KBM-7 (cell line): ENCODE measurements at places on chromosomes 7 and 10.

DNA sequence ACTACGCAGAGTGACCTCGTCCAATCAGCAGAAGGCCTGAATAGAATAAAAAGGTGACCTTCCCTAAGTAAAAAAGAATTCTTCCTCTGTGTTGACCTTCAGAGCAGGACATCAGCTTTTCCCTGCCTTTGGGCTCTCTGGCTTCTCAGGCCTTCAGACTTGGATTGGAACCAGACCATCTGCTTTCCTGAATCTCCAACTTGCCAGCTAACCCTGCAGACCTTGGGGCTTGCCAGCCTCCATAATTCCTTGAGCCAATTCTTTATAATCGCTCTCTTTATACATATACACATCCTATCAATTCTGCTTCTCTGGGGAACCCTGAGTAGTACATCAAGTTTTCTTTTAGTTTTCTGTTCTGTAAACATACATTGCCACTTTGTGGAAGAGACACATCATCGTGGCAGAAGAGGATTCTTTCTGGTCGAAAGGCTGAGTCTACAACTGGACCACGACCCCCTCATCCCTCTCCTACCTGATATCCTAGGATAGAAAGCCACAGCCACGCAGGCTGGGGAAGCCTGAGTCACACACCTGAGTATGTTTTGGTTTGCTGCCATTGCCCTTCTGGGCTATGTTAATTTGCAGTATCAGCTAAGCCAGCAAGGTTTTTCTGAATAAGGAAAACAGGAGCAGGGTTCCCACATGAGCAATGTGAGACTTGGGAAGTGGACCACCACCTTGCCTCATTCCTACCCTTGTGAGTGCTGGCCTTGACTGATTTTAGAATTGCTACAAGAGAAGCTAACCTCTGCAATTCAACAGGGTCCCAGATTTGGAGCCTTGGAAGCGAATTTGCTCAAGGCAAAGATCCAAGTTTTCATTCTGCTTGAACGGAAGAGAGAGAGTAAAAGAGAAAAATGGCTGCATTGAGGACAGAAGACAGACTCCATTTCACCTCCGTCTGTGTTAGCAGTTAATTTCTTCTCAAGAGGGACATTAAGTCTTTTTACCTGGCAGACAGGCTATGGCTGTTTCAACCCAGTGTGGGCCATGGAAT lies 445.2 kb upstream of the FZD8 start:
- no peak for DNase-seq

DNA sequence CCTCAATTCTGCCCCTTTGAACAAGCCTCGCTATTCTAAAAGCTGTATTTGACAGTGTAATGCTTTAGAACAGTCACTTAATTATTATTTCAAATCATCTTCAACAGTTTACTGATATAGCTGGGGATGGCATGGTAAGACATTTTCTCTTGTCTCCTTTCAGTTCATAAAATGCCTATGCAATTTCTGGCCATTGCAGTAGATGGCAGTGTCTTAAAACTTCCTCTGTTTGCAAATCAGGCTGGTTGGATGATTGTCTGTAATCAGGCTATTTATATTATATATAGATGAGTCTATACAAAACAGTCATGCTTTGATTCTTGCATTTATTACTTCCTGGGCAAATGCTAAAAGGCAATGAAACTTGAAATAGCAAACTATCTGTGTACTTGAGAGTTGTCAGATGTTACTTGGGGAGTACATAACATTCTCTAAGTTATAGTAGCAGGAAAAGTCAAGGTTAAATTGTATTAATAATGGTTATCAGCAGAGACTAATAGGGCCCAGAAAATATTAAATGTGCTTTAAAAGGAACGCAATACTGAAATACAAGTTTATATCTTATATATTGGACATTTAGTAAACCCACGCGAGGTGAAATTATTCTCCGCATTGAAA lies 55.5 kb upstream of the LHFPL3 start:
- DNase-seq: peak; percentile 51

DNA sequence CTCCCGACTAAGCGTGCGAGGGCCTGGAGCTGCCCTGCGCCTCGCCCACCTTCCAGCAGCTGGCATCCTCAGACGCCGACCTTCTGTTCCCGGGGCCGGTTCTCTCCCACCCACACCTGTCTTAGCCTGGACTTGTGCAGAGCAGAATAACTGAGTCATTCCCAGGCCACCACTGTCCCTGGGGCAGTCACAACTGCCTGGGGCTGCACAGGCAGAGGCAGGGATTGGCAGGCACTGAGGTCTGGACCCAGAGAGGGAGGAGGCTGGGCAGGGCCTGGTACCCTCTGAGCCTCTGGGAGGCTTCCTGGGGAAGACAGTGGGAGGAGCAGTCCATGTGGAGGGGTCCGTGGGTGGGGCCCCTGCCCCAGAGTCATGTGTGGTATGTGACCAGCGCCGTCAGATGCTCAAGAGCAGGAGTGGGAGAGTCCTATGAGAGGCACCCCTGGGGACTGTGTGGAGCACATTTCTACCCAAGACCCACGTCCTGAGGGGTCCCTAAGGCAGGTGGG lies 74.3 kb downstream of the NKX6-2 start:
- DNase-seq: no peak

- DNase-seq: no peak
Observed at GRCh38 chr7:70720191-70720873, 411.6 kb upstream of the GALNT17 start.

DNA sequence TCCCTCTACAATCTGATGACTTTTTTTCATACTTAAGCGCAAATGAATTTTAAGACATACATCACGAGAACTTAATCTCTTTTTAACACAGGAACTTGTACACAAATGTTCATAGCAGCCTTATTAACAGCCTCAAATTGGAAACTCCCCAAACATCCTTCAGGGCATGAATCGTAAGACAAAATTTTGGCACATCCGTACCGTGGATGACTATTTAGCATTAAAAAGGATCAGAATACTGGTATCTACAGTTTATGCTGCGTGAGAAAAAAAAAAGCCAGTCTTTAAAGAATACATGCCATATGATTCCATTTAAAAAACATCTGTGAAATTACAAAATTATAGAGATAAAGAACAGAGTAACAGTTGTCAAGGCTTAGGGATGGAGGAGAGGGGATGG lies 46.8 kb downstream of the PDE1C start:
- no peak for DNase-seq

- no peak for DNase-seq
Observed at GRCh38 chr7:50265968-50266634, 38.4 kb upstream of the IKZF1 start.

DNA sequence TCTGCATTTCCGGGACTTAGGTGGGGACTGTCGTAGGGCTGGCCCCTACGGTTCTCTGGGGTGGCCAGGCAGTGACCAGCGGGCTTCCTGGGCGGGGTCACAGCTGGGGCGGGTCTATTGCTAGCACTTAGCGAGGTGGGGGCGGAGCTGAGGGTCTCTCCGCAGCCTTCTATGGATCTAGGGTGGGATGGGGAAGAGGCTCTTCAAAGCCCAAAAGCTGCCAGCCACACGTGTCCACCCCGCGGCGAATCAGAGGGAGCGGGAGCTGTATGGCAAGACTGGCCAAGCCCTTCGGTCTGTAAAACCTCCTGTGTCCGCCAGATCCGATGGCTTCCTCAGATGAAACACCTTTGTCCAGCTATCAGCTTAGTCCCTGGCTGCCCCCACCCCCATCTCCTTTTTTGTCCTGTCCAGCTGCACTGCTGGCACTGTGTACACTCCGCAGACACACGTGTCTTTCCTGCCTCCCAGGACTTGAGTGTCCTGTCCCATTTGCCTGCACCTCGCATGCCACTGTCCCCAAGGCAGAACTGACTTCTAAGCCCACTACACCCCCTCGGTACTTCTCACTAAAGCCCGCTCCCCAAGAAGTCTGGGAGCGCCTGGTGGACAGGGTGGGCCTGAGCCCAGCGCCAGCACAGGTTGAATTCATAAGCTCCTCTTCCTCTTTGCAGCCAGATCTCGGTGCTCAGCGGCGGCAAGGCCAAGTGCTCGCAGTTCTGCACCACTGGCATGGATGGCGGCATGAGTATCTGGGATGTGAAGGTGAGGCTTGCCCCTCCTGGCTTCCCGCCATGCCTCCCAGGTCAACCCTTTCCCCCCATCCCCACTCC lies 14.8 kb downstream of the PDAP1 start:
- no peak for DNase-seq

DNA sequence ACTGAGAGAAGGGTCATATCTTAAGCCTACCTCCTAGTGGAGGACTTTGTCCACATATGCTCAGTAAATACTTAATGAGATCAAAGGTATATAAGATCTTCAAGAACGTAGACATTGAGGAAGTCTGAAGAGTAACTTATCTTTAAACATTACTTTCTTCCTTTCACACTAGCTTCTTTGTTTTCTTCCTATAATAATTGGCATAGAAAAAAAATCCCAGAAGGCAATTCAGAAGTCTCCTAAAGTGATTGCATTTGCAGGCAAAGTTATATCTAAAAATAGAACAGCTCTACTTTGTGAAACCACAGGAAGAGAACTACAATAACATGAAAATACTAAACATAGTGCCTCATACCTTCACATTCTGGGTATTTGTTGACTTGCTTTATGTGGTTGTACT lies 150.4 kb downstream of the PPP1R3A start:
- DNase-seq: peak; percentile 29

GRCh38 chr7:158837790-158838637 lies 8.7 kb upstream of the ESYT2 start:
- DNase-seq: no peak

DNA sequence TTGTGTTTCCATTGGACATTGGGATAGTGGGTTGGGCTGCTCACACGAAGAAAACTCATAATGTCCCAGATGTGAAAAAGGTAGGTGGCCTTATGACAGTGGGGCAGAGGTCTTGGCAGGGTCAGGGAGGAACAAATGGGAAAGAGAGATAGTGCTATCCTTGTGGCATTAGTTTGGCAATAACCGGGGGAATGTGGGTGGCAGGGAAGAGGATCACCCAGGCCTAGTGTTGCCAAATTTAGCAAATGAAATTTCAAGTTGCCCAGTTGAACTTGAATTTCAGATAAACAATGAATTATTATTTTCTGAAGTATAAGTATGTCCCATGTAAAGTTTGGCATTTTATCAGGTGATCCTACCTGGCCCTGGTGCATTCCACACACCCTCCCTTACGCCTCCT lies 789 bp downstream of the PDE6C start:
- DNase-seq: no peak

DNA sequence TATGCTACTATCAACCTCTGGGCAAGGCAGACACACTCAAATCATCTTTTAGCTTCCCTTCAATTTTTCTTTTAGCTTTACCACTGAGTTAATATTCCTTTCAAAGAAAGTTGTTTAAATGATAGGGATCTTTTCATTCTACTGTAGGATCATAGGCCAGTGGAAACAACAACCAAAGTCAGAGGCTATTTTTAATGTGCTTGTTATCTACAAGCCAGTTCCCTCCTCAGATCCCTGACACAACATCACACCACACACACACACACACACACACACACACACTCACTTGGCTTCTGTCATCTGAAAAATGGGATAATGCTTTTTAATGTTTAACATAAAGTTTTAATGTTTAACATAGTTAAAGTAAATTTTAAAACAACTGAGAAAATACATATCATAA lies 106.7 kb upstream of the CAV2 start:
- DNase-seq: no peak

DNA sequence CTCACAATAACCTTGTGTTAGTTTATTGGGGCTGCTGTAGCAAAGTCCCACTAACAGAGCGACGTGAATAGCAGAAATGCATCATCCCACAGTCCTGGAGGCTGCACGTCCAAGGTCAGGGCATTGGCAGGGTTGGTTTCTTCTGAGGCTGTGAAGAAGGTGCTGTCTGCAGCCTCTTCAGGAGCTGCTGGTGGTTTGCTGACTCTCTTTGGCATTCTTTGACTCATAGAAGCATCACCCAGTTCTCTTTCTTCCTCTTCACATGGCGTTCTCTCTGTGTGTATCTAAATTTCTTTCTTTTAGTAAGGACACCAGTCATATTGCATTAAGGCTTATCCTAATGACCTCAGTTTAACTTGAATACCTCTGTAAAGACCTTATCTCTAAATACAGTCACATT lies 428.4 kb upstream of the KLF6 start:
- no peak for DNase-seq

- DNase-seq: no peak
Observed at GRCh38 chr10:5697342-5697741, 12.7 kb downstream of the TASOR2 start.

DNA sequence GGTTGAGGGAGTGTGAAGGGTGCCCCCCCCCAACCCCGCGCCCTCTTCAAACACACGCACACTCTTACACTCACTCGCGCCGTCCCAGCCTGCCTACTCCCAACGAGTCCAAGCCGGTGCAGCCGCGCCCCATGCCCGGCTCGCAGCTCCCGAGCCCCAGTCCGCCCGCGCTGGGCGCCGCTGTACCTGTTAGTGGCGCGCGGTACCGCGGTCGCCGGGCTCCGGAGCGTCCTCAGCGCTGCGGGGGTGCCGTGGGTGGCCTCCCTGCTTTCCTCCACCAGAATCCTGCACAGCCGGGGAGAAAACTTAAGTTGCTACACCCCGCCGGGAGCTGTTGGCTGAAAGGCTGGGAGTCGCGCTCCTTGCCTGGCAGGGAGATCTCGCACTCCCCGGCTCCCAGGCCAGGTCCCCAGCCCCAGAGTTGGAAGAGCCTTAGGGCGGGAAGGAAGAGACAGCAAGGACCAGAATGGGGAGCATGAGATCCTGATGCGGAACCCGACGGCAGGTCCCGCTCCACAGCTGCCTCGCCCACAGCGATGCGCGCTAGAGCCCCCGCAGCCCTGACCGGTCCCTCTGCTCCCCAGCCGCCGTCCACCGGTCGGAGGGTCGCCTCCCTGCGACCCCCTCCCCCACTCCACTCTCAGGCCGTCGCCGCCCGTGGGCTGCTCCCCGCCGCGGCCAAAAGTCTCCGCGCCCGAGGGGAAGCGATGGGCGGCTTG lies 863 bp downstream of the ST8SIA6 start:
- peak; percentile 66 for DNase-seq

GRCh38 chr10:123117644-123118417 lies 17.9 kb upstream of the HMX3 start:
- DNase-seq: no peak

DNA sequence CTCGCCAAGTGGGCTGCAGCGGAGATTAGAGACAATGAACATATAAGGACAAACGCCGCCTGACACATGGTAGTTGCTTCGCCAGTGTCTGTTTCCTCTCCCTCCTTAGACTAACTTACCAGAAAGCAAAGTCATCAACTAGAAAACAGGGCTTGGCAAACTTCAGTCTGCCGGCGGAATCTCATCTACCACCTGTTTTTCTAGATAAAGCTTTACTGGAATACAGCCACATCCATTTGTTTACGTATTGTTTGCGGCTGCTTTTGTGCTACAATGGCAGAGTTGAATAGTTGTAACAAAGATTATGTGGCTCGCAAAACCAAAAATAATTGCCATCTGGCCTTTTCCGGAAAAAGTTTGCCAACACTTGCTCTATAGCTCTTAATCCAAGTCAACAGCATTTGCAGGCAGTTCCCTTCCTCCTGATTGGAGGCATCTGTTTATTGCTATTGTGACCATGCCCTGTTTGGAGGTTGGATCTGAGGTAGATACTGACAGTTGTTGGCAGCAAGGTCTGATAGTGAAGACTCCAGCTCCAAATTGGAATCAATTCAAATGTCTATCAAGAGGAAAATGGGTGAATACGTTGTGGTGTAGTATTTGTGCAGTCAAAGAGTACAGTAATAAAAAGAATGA lies 260.6 kb downstream of the POU6F2 start:
- no peak for DNase-seq

GRCh38 chr10:50937230-50937907 lies 51.9 kb upstream of the A1CF start:
- DNase-seq: peak; percentile 13

GRCh38 chr7:128827248-128827958 lies 2.8 kb upstream of the FLNC start:
- DNase-seq: no peak

- no peak for DNase-seq
Observed at GRCh38 chr10:63208986-63209385, 75.9 kb downstream of the NRBF2 start.

- no peak for DNase-seq
Observed at GRCh38 chr7:131047651-131048304, 279.9 kb upstream of the MKLN1 start.
